ENCODE measurements at places on chromosomes 13 and 19. TPM values are rescaled to one million over a fixed set of nuclear protein-coding genes. Genes with fewer than 3 reads are reported as not detected.

GRCh38 chr13:25112695-25113255 is 16.8 kb downstream of the PABPC3 start:
- no peak overlapping the region for H3K4me3 ChIP-seq
- no peaks in the 10 kb centered on the region for H3K36me3 ChIP-seq
- no peaks in the 10 kb centered on the region for H3K27me3 ChIP-seq
- H3K4me1 ChIP-seq, result no peaks in the 10 kb centered on the region

KIR2DL3 gene
- total RNA-seq, result not detected

DNA sequence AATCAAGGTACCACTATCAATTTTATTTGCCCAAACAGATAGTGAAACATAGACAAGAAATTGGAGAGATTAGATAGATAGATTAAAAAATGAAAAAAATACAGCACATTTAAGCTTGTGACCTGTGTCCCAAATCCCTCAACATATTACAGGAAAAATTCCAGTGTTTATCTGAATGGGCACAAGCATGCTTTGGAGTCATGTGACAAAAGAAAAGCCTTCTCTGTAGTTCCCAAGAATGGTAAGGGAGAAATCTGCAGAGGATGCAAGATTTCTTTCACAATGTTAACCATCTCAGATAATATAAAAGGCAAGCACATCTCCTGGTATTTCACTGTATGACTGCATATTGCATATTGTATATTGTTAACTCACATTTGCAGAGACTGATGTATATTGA is 168.0 kb downstream of the PCDH9 start:
- no peaks in the 10 kb centered on the region for H3K4me1 ChIP-seq
- H3K27ac ChIP-seq, result no peak overlapping the region
- no peaks in the 10 kb centered on the region for H3K27me3 ChIP-seq
- DNase-seq, result no peak

DNA sequence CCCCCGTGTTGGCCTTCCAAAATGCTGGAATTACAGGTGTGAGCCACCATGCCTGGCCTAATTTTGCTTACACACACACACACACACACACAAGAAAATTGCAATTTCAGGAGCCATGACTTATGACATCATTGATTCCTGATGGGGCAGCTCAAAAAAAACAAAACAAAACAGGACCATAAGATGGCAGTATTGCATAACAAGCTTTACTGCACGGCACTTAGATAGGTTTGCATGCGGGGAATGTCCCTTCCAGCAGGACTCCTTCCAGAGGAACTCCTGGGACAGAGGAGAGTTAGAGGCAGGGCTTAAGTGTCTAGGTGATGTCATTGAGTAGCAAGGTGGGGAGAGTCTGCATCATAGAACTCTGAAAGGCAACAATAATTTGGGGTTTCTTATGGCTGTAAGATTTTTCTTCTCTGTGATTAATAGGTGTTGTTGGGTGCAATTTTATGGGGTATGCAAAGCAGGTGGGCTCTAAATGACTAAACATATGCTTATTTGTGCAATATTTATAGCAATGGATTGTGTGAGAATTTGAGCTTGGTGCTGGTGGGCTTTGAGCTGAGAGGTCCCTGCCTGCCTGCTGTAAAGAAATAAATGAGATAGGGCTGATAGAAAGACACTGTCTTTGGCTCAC is 9.0 kb upstream of the ACSBG2 start:
- no peaks in the 10 kb centered on the region for H3K4me1 ChIP-seq
- no peaks in the 10 kb centered on the region for H3K36me3 ChIP-seq
- H3K4me3 ChIP-seq, result no peak overlapping the region
- H3K27me3 ChIP-seq, result no peaks in the 10 kb centered on the region
- DNase-seq, result no peak

DNA sequence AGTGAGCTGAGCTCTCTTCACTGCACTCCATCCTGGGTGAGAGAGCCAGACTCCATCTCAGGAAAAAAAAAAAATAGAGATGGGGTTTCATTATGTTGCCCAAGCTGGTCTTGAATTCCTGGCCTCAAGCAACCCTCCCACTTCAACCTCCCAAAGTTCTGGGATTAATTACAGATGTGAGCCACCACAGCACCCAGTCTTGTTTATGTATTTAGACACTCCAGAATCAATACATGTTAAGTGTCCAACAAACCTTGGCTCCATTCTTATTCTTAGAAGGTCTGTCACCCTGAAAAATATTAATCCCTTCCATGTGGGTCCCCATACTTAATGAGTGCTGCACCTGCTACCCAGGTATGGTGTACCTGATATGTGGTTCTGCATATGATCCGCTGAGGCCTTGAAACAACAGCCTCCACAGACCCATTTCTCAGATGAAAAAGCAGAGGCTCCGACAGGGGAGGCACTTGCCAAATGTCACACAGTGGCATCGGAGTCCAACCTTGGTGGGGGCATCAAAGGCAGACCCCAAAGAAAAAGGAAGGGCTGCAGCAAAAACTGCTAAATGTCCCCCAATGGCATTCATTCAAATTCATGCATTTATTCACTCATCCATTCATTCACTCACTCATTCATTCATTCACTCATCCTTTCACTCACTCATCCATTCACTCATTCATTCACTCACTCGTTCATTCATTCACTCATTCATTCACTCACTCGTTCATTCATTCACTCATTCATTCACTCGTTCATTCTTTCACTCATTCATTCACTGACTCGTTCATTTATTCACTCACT is 16.7 kb downstream of the TICAM1 start:
- no peaks in the 10 kb centered on the region for H3K27me3 ChIP-seq
- H3K36me3 ChIP-seq, result peaks cover 15% of the 10 kb centered on the region
- DNase-seq, result no peak
- no peak overlapping the region for H3K27ac ChIP-seq
- H3K4me1 ChIP-seq, result no peaks in the 10 kb centered on the region

ZNF441 gene
- 56.4 TPM for total RNA-seq

PRKCG gene
- not detected for total RNA-seq

DNA sequence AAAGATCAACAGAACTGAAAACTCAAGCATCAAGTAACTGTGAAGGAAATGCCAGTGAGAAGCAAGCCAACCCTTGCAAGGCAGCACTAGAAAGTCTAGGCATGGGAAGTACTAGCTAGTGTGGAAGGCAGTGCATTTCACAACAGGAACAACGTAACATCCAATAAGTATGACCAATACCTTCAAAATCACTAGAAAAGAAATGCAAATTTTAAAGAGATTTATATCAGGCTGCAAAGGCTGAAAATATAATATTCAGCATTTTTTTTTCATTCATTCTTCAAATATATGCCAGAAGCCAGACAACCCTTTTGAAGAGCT is 121.9 kb downstream of the DLEU7 start:
- DNase-seq, result no peak
- no peaks in the 10 kb centered on the region for H3K36me3 ChIP-seq
- H3K4me1 ChIP-seq, result no peaks in the 10 kb centered on the region

GRCh38 chr19:10603873-10604459 is 16.9 kb upstream of the AP1M2 start:
- no peak for DNase-seq
- no peaks in the 10 kb centered on the region for H3K36me3 ChIP-seq
- H3K27ac ChIP-seq, result peak overlapping the region; percentile 83
- no peak overlapping the region for H3K4me3 ChIP-seq
- H3K27me3 ChIP-seq, result no peaks in the 10 kb centered on the region
- H3K4me1 ChIP-seq, result peaks cover 20% of the 10 kb centered on the region

DNA sequence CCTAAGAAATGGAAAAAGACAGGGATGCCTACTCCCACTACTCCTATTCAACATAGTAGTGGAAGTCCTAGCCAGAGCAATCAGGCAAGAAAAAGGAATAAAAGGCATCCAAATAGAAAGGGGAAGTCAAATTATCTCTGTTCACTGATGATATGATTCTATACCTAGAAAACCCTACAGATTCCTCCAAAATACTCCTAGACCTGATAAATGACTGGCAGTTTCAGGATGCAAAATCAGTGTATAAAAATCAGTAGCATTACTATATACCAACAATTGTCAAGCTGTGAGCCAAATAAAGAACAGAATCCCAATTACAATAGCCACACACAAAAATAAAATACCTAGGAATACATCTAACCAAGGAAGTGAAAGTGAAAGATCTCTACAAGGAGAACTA is 1.3 kb upstream of the GPR42 start:
- DNase-seq, result no peak
- no peaks in the 10 kb centered on the region for H3K27me3 ChIP-seq
- no peaks in the 10 kb centered on the region for H3K4me1 ChIP-seq
- no peak overlapping the region for H3K27ac ChIP-seq
- no peak overlapping the region for H3K4me3 ChIP-seq
- no peaks in the 10 kb centered on the region for H3K36me3 ChIP-seq

RFX2 gene
- total RNA-seq, result 4.1 TPM

ZNF229 gene
- 22.9 TPM for total RNA-seq

- H3K36me3 ChIP-seq, result no peaks in the 10 kb centered on the region
- H3K27me3 ChIP-seq, result no peaks in the 10 kb centered on the region
- no peak overlapping the region for H3K27ac ChIP-seq
- H3K4me3 ChIP-seq, result no peak overlapping the region
Observed at GRCh38 chr13:28574617-28575142, 79.8 kb upstream of the FLT1 start.

- no peak for DNase-seq
- no peaks in the 10 kb centered on the region for H3K27me3 ChIP-seq
- peaks cover 12% of the 10 kb centered on the region for H3K4me1 ChIP-seq
- H3K4me3 ChIP-seq, result no peak overlapping the region
Observed at GRCh38 chr19:5645409-5645808, 22.5 kb downstream of the SAFB start.

GRCh38 chr13:112725346-112726015 is 35.6 kb downstream of the ATP11A start:
- H3K4me1 ChIP-seq, result peaks cover 59% of the 10 kb centered on the region
- peak; percentile 52 for DNase-seq
- no peaks in the 10 kb centered on the region for H3K36me3 ChIP-seq
- no peak overlapping the region for H3K4me3 ChIP-seq
- no peaks in the 10 kb centered on the region for H3K27me3 ChIP-seq

CD22 gene
- 18.4 TPM for total RNA-seq

DNA sequence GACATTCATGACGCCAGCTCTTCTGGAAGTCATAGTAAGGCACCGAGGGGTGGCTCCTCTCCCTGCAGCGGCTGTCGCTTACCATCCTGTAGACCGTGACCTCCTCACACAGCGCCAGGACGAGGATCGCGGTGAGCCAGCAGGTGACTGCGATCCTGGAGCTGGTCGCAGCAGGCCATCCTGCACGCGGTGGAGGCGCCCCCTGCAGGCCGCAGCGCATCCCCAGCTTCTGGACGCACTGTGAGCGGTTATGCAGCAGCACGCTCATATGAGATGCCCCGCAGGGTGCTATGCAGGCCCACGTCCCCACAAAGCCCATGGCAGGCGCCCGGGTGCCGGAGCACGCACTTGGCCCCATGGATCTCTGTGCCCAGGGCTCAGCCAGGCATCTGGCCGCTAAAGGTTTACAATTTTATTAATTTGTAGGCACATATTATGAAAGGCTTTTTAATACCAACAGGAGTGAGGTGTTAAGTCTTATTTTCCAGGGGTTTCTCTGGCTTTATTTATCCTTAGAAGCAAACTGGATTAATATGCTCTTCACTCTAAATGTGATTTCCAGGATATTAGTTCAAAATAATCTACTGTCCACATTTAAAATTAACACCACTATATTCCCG is 35.6 kb upstream of the PSPC1 start:
- no peak overlapping the region for H3K27ac ChIP-seq
- H3K4me3 ChIP-seq, result no peak overlapping the region
- H3K36me3 ChIP-seq, result no peaks in the 10 kb centered on the region
- no peaks in the 10 kb centered on the region for H3K27me3 ChIP-seq

DNA sequence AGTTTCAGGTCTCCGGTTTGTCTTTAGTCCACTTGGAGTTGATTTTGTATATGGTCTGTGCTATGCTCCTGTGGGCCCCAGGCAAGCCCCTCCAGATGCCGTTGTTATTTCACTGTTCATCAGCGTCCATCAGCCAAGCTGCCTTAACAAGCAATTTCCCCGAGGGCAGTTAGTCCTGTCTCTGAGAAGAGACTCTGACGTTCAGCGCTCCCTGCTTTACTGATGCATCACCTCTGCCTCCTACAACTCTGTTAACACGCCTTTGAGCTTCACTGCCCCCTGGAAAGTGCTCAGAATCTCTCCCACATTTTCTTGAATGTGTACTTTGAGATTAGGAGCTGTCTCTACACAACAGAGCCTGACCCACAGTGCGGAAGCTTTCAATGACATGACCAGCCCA is 41.8 kb upstream of the UBAC2 start:
- no peak overlapping the region for H3K27ac ChIP-seq
- H3K4me1 ChIP-seq, result no peaks in the 10 kb centered on the region
- H3K36me3 ChIP-seq, result no peaks in the 10 kb centered on the region
- H3K4me3 ChIP-seq, result no peak overlapping the region
- H3K27me3 ChIP-seq, result no peaks in the 10 kb centered on the region
- no peak for DNase-seq

GRCh38 chr13:99160415-99160814 is 40.2 kb upstream of the UBAC2 start:
- no peak overlapping the region for H3K27ac ChIP-seq
- H3K4me1 ChIP-seq, result no peaks in the 10 kb centered on the region
- H3K4me3 ChIP-seq, result no peak overlapping the region
- no peaks in the 10 kb centered on the region for H3K27me3 ChIP-seq

- no peak overlapping the region for H3K27ac ChIP-seq
- peaks cover 16% of the 10 kb centered on the region for H3K4me1 ChIP-seq
- H3K4me3 ChIP-seq, result no peak overlapping the region
- no peak for DNase-seq
- no peaks in the 10 kb centered on the region for H3K36me3 ChIP-seq
- no peaks in the 10 kb centered on the region for H3K27me3 ChIP-seq
Observed at GRCh38 chr13:73610799-73611592, 523.2 kb downstream of the KLF12 start.

- no peaks in the 10 kb centered on the region for H3K36me3 ChIP-seq
- peaks cover 40% of the 10 kb centered on the region for H3K4me1 ChIP-seq
- no peaks in the 10 kb centered on the region for H3K27me3 ChIP-seq
- peak; percentile 76 for DNase-seq
- no peak overlapping the region for H3K4me3 ChIP-seq
- no peak overlapping the region for H3K27ac ChIP-seq
Observed at GRCh38 chr13:28568286-28568685, 73.4 kb upstream of the FLT1 start.

DNA sequence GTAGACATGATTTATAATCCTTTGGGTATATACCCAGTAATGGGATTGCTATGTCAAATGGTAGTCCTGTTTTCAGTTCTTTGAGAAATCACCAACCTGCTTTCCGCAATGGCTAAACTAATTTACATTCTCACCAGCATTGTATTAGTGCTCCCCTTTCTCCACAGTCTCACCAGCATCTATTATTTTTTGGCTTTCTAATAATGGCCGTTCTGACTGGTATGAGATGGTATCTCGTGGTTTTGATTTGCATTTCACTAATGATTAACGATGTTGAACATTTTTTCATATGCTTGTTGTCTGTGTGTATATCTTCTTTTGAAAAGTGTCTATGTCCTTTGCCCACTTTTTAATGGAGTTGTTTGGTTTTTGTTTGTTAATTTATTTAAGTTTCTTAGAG is 165.1 kb downstream of the PDS5B start:
- no peaks in the 10 kb centered on the region for H3K27me3 ChIP-seq
- no peak overlapping the region for H3K4me3 ChIP-seq
- no peak for DNase-seq

GRCh38 chr13:110836605-110836903 is 78.3 kb downstream of the ANKRD10 start:
- no peak for DNase-seq
- H3K27me3 ChIP-seq, result no peaks in the 10 kb centered on the region
- no peak overlapping the region for H3K4me3 ChIP-seq
- H3K36me3 ChIP-seq, result no peaks in the 10 kb centered on the region
- no peak overlapping the region for H3K27ac ChIP-seq

GRAMD1A gene
- total RNA-seq, result 33.4 TPM

All from thyroid gland (tissue), 4 donors.